Hematopoietic multipotent progenitor cell treated with erythropoietin and hydrocortisone succinate and interleukin-3 and kit ligand, for 4 days (in vitro differentiated cells): ENCODE measurements at places on chromosomes 3 and 15.
A peak's percentile ranks its signal among the peaks of the same experiment; 100 is the strongest.

GRCh38 chr15:44028349-44028748, 166.7 kb downstream of the FRMD5 start:
- peak; percentile 25 for DNase-seq

DNA sequence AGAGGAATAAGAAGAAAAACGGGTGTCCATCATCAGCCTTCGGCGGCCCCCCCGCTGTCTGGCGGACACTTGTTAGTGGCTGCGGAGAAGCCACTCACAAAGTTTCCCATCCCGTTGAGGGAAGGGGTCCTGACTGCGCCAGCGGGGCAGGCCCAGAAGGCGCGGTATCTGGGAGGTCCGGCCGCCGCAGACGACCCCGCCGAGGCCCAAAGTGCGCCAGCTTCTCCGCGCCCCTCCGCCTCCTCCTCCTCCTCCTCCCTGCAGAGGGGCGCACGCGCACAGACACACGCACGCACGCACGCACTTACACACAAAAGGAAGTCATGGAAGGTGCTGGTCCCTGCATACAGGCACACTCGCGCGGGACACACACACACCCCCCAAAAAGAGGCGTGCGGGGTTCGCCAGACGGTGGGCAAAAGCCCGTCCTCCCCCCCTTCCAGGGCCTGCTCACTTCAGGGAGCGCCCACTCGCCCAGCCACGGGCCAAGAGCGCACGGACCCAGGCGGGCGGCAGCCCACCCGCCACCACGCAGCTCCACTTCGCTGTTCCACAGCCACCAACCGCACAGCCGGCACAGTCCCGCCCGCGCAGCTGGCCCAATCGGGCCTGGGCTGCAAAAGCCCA, 18.0 kb downstream of the ZNF148 start:
- DNase-seq: peak; percentile 84

GRCh38 chr3:119304201-119304713, 10.1 kb downstream of the ARHGAP31 start:
- DNase-seq: no peak

DNA sequence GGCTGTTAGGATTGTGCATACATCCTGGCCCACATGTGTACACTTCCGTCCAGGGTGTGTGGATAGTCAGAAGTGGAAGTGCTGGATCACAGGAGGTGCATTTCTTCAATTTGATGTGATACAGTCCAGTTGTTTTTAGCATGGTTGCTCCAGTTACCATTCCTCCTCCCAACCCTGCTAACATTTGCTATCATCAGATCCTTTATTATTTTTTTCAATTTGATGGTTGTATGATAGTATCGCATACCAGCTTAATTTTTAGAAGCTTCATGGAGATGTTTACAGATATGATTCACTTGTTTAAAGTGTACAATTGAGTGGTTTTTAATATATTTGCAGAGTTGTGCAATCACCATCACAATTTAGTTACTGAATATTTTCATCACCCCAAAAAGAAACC, 202.7 kb downstream of the ITPR1 start:
- no peak for DNase-seq

GRCh38 chr15:57133127-57133968, 214.9 kb downstream of the TCF12 start:
- DNase-seq: no peak

GRCh38 chr15:36843822-36844221, 256.5 kb downstream of the MEIS2 start:
- DNase-seq: no peak

DNA sequence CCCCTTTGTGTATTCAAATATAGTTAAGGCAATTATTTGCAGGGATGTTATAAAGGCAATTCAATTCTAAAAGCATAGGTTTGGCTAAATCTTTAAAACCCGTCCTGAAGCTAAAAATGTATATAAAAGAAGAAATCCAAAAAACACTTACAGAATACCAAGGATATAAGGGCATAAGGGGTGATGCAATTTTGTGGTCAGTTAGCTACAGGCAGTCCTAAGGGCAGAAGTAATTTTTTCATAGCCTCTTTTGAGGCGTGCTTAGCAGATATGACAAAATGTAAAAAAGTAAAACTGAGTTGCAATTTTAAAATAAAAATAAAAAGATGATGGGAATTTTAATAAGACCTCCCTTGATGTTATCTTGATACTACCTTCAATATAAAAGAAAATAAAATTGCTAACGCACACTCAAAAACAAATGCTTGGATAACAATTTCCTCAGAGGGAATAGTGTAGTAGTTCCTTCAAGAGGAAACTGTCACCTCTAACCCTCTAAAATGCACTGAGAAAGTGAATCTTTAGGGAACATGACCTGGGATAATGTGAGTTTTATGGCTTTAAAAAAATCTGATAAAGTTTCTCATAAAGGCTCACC, 104.2 kb downstream of the MYH15 start:
- peak; percentile 65 for DNase-seq

GRCh38 chr3:136476280-136476679, 226.1 kb downstream of the PCCB start:
- DNase-seq: no peak

DNA sequence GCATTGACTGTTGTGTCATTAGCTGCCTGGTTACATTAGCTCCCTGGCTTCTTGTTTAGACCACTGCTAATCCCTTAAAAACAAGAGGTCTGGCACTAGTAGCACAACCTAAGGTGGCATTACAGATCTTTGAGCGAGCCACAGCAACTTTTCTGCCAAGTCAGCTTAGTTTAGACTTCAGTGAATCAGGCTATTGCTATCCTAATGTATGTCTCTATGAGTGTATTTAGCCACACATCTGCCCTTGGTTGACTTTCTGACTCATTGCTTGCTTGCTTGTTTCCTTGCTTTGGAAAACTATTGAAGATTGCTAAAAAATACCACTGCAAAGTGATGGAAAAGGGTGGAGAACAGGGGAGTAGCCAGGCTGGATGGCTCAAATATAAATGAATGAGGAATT, 50.2 kb downstream of the CHP1 start:
- DNase-seq: no peak

GRCh38 chr15:45795440-45796069, 160.7 kb downstream of the SQOR start:
- peak; percentile 51 for DNase-seq

DNA sequence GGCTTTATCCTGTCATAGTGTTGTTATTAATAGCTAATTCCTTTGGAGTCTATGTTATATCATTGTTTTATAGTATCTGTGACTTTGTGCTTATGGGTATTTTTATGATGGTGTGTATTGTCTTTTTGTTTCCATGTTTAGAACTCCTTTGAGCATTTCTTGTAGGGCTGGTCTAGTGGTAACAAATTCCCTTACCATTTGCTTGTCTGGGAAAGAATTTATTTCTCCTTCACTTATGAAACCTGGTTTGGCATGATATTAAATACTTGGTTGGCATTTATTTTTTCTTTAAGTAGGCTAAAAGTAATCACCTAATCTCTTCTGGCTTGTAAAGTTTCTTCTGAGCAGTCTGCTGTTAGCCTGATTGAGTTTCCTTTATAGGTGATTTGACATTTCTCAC, 47.7 kb upstream of the ROBO1 start:
- DNase-seq: no peak

DNA sequence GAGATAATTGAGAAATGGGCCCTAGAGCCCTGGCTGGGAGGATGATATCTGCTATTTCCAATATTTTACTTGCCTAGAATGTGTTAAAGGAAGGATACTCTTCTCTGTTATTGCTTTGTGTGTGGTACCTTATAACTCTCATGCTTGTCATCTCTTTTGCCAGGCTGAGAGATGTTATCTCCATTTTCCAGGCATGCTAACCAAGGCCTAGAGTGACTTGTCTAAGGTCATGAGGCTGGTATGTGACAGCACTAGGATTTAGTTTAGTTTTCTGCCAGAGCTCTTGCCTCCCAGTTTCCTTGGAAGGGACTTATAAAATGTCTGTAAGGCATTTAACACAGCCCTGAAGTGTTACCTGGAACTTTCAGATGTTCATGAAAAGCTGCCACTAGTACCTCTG, 1.4 kb downstream of the CLK3 start:
- peak; percentile 37 for DNase-seq

DNA sequence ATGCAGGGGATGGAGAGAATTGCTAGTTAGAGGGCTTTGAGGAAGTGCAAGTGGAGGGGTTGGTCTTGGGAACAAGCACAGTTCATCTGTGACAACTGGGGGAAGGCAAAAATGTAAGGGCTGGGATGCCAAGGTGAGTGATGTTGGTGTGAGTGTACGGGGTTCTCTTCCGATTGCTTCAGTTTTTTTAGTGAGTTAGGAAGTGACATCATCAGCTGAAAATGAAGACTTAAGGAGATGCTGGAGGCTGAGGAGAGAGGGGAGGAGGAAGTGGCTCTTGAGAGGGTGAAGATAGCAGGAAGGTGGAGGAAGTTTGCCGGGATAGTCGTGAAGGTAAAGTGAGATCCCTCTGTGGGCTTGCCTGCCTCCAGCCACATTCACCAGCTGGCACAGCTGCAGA, 12.7 kb downstream of the TICRR start:
- DNase-seq: no peak

DNA sequence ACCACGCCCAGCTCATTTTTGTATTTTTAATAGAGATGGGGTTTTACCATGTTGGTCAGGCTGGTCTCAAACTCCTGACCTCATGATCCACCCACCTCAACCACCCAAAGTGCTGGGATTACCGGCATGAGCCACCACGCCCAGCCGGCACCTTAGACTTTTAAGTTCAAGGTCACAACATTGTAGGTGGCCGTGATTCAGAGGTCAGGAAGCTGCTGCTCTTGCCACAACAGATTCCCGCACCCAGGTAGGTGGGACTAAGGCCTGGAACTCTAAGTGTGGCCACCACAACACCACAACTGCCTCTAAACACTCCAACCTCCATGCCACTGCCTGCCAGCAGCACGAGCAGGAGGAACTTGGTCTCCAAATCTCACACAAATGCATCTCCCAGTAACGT, 196.8 kb downstream of the STT3B start:
- no peak for DNase-seq

- DNase-seq: no peak
Measured at GRCh38 chr15:68391121-68391520, 40.8 kb downstream of the ITGA11 start.

GRCh38 chr15:48717458-48717857, 71.9 kb upstream of the FBN1 start:
- peak; percentile 61 for DNase-seq

DNA sequence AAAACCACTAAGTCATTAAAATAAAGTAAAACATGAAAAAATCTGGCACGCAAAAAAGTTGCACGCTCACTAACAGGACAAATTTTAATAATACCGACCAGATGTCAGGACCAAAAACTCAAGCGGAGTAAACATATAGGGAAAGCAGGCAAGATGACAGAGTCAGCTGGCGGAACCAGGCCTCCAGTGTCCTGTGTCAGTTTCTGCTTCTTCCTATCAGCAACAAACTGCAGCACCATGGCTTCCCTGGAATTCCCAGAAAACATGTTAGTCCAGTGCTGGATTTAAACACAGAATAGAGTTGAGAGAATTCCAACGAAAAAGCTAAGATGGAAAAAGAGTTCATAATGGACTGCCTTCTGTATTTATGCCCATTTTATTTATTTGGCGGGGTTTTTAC, 169.1 kb upstream of the ARHGEF26 start:
- DNase-seq: no peak

DNA sequence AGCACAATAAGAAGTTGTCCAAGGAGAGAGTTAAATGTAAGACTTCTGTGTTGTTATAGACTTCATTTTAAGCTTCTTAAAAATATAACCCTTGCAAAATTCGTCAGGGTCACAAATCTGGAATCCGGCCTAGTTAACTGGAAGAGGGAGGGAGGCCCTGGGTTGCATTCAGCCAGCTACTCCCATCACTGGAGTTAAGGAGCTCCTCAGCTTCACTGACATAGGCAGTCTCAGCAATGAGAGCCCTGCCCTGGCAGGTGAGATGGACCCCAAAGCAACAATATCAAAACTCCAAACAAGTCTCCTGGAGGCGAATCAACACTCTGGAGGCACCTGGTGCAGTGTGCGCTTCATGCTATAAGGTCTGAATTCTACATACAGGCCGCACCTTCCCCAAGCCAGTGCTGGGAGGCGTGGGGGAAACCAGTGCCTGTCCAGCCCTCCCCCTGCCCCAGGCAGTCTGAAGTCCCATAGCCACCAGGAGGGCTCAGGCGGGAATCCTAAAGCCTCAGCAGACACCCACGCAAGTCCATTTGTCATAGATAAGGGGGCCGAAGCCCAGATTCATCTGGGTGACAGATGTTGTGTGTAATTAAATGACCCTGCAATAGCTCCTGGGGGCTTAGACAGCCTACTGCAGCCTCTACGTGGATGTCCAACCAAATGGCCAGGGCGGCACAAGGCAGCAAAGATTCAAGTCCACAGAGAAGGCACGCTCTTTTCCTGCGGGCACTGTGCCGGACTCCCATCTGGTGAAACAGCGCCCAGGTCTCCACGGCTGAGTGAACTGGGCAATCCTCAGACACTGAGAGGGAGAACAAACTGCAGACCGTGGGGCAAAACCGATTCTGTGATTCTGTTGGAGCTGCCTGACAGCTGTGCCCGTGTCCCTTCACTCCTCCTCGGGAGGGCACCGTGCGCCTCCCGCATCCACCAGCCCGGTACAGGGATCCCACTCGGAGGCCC, 64.9 kb downstream of the ATP10A start:
- DNase-seq: no peak

DNA sequence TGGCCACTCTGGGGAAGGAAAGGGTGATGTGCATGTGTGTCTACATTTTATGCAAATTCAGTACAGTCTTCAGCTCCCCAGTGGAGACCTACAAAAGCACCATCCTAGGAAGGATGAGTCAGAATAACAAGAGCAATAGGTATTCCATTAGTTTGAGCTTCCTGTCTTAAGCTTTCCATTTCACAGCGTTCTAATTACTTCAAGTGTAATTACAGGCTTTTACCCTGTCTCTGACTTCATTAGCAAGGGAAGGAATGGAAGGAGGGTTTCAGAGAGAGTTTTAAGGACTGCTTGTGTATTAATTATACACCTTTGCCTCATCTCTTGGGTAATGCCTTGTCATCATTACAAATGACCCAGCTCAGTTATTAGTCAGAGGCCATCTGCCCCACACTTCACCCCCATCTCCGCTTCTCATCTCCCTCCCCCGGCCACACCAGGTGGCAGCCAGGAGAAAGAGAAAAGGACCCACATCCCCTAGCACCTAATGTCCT, 202.8 kb upstream of the MRPL3 start:
- DNase-seq: no peak

GRCh38 chr3:175342196-175342595, 483.1 kb downstream of the NAALADL2 start:
- peak; percentile 53 for DNase-seq

DNA sequence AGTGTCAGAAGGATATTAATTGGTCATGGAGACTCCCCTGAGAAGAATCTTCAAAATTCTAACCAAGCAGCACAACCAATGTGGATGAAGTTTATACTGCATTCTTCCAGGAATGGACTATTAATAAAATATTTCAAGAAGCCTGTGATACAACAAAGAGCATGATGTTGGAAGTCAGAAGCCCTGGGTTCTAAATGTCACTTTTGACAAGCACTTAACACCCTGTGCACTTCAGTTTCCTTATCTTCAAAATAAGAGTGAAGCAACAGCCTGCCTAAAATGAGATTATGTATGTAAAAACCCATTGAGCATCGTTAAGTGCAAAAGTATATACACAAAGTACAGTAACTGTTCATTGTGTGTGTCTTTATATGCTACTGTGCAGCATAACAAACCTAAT, 369.4 kb downstream of the NTRK3 start:
- no peak for DNase-seq
